Suppressor macrophage treated with lipopolysaccharide for 1 hour (primary cell): ENCODE measurements at places on chromosomes 1 and 21.
A peak's percentile ranks its signal among the peaks of the same experiment; 100 is the strongest.

DNA sequence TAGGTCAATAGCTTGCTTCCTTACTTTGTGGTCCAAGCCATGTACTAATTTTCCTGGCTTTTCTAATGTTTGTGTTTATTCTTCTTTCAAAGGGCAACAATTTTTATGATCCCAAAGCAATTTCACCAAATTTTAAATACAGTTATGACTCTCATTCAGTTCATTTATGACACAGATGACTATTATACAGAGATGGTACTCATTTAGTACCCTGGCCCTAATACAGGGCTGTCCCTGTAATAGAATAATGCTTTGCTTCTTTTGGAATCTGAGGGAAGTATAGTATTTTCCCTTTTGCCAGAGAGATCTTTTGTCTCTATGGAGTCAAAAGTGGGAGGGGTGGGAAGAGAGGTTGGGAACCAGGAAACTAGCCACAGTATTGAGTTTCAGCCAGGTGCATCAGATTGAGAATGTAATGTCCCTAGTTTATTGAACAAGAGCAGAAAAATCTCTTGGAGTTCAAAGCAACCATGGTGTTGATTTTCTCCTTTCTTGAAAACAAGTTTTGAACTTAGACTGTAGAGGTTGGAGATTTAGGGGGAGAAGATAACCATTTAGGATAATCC lies 20.4 kb downstream of the DENND2D start:
- DNase-seq, result no peak

DNA sequence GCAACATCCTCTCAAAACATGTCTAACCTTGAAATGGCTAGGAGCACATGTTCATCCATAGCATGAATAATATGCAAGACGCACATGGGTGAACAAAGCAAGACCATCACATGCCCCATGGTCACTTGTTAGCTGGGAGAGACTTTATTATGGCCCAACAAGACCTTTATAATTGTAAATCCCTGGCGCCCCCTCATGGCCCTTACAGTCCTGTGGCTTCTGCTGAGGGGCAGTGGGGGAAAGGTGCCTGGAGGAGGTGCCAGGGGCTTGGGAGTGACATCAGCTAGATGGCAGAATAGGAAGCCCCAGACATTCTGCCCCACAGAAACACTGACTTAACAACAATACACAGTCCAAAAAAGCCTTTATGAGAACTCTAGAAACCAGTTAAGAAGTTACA lies 51.7 kb downstream of the CSMD2 start:
- no peak for DNase-seq

DNA sequence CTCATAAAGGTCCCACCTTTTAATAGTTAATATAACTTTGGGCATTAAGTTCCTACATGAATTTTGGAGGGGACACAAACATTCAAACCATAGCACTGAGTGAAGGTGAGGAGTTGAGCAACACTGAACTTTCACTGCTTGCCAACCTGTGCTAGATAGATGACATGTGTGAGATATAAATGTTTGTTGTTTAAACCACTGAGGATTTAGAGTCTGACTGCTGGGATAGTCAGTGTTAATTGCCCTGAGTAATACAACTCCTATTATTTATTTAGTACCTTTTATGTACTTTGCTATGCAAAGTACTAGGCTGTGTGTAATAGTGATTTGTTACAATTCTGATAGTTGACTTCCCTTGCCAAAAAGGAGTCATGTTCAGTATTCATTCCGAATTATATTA lies 32.4 kb upstream of the SLC16A1 start:
- no peak for DNase-seq

GRCh38 chr1:240284656-240285414 lies 193.2 kb downstream of the FMN2 start:
- no peak for DNase-seq

DNA sequence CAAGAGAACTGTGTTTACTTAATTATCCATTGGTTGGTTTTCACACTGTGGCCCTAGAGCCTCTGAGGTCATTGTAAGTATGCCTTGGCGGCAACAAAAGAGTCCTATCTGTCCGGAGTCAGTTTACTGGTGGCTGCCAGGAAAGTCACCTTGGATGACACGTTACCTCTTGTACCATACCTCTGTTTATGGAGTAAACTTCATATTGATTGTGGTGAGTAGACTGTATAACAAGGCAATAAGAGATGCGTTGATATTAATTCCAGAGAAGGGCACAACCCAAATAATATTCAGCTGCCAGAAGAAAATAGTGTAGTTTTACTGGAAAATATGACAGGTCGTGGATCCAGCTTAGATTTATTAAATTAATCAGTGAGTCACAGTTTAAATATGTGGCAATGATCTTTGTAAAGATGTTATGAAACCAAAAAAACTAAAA lies 20.4 kb upstream of the KIF14 start:
- DNase-seq, result peak; percentile 34

- DNase-seq, result no peak
Observed at GRCh38 chr1:240803151-240803550, 191.2 kb upstream of the GREM2 start.

DNA sequence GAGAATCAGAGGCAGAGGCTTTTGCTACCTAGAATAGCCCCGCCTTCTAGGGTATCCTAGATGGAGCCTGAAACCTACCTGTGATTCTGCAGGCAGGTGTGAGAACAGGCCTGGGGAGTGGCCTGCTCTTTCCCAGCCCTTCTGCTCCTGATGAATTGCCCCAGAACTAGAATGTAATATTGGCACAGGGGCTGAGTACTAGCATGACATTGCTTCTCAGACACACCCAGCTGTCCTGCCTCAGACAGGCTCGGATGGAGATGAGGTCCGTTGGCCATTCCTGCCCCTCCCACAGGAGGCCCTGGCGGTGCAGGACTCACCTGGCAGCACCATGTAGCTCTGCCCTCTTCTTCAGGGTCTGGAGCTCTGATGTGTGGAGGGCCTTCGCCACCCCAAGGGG lies 237.6 kb downstream of the GRIK3 start:
- no peak for DNase-seq

DNA sequence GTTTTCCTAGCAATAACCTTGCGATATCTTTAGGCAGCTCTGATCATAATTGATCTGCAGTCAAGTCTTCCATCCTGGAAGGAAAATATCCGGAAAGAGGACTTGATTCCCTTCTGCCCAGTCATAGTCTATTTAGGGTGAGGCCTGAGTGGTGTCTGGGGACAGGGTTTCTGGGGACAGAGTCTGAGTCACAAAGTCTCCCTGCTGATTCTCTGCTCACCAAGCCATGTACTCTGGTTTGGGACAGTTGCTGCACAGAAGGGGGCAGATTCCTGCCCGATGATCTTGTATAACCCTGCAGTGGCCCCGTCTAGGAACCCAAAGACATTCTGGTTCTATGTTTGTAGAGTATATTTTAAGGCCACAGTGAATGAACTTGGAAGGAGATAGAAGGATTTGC lies 178.8 kb downstream of the KCNJ6 start:
- DNase-seq, result no peak

GRCh38 chr1:206949208-206949607 lies 2.9 kb upstream of the PIGR start:
- peak; percentile 91 for DNase-seq

- DNase-seq, result no peak
Observed at GRCh38 chr1:205122489-205122882, 708 bp upstream of the RBBP5 start.
